MCF 10A (cell line): ENCODE measurements at places on chromosomes 11 and 22.

DNA sequence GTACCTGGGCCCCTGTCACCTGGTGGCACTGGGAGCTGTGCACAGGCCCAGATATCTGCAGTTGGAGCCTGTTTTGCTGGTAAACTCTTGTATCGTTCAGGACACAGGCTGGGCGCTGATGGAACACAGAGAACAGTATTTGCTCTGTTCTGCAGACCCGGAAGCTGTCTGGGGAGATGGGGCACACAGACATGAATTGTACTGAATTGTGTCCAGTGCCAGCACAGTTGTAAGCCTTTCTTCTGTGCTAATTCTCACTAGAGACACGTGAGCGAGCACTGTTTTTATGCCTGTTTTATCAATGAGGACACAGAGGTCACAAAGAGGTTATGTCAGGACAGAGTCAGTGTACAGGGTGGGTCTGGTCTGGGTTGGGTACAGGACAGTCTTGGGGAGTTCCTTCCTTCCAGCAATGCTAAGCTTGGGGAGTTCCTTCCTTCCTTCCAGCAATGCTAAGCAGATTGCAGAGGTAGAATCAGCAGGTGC is 24.4 kb upstream of the ACR start:
- DNase-seq = no peak

GRCh38 chr11:133708547-133709051 is 136.7 kb downstream of the SPATA19 start:
- DNase-seq = no peak

- DNase-seq = no peak
Measured at GRCh38 chr11:63760487-63761079, 8.0 kb downstream of the ZFTA start.

- no peak for DNase-seq
Measured at GRCh38 chr11:70914496-70914895, 337.9 kb downstream of the SHANK2 start.

GRCh38 chr11:62449451-62449851 is 30.6 kb downstream of the SCGB1A1 start:
- DNase-seq = peak; percentile 75

DNA sequence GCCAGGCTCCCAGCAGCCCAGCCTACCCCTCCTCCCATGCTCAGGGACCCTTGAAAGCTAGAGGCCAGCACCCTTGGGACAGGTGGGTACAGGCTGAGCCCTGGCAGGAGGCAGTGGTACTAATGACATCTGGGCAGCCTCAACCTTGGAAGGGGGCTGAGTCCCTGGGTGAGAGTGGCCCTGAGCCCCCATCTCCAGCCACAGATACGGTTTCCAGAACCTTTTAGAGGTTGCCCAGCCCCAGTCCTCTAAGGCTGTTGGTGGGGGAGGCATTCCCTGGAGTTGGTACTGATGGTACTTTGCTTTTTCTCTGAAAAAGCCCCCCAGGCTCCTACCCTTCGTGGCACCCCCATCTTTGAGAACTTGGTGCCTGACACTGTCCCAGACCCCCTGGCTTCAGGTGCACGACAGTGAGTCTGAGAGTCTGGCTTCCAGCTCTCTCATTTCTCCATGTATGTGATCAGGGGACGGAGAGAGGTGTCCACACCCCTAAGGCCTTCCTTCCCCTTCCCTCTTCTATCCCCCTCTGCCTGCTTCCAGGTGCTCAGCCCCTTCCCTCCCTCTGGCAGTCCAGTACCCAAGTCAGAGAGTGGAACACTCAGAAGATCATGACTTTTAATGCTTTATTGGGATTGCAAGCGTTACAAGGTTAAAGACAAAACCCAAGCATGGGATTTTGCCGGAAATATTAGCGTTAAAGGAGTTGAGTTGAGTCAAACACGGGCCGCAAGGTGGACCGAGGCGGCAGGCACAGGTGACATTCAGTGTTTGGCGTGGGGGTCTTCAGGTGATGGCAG is 10.5 kb downstream of the IGF2 start:
- DNase-seq = no peak

DNA sequence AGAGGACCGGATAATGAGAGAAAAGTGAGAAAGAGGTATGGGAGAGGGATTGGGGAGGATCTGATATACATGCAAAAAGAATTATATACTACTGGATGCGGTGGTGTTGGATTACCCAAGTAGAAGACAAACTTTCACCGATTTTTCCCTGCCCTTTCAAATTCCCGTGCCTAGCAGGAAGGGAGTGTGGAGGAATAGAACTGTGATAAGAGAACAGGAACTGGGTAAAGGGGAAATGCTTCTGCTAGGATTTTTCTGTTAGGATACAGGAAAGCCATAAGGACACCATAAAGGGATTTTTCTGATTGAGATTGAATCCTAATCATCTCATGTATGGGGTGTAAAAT is 480 bp upstream of the MTMR2 start:
- peak; percentile 37 for DNase-seq

- peak; percentile 43 for DNase-seq
Measured at GRCh38 chr11:99068832-99069231, 48.1 kb downstream of the CNTN5 start.

GRCh38 chr11:2996976-2997375 is 4.8 kb upstream of the NAP1L4 start:
- DNase-seq = no peak

DNA sequence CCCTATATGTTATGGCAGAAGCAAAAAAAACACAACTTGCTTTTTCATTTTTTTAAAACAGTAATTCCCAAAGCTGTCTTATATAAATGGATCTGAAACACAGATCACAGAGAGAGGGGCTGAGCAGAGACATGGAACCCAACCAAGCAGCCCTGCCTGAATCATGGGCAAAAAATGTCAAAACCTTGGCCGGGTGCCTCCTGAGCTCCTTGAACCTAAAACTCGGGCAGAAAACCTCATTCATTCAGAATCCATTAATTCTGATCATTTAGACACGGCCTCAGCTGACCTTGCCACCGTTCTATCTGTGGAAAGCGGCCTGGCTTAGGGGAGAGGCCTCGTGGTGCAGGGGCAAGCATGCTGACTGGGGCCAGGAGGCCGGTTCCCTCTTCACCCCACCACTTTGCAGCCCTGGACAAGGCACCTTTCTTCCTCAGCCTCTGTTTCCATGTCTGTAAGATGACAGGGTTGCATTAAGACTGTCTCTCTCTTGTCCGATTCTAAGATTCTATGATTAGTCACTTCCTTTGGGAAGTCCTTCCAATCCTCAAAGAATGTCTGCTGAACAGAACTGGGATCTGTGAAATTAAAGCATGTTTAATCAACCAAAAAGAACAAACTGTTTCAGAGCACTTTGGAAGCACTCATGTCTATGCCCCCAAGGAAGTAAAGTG is 26.0 kb downstream of the TENM4 start:
- DNase-seq = peak; percentile 61

GRCh38 chr11:10564696-10565318 is 3.7 kb downstream of the LYVE1 start:
- DNase-seq = no peak

GRCh38 chr11:86978756-86979608 is 23.8 kb upstream of the FZD4 start:
- peak; percentile 60 for DNase-seq

GRCh38 chr22:19903031-19903430 is 38.5 kb upstream of the COMT start:
- no peak for DNase-seq

DNA sequence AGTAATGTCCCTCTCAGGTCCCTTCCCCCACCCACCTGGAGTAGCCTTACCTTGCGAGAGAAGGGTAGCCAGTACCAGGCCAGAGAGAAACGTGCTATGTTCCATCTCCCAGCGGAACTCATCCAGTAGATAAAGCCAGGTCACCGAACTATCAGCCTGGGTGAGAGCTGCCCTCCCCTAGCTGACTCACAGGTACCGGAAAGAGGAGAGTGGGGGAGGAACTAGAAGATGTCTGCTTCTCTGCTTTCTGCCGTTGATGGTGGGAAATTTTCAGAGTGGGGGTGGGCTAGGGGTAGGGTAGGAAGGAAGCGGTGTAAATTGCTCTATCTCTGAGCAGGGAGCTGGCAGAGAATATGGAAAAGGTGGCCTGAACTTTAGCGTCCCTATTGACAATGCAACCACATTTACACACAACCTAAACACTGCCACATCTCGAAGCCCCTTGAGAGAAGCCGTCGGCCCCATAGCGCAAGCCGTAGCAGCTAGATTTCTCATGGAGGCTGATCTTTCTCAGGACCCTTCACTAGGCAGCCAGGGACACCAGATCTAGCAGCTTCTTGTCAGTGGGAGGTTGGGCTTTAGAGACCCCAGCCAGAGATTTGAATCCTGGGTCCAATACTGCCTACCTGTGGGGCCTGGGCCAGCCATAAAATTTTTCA is at the start of gene CD3D:
TSS of gene CD3D (minus strand) at position 203 of the 659 bp plus-strand sequence. CDS start at position 105, 98 bp downstream.
- no peak for DNase-seq

DNA sequence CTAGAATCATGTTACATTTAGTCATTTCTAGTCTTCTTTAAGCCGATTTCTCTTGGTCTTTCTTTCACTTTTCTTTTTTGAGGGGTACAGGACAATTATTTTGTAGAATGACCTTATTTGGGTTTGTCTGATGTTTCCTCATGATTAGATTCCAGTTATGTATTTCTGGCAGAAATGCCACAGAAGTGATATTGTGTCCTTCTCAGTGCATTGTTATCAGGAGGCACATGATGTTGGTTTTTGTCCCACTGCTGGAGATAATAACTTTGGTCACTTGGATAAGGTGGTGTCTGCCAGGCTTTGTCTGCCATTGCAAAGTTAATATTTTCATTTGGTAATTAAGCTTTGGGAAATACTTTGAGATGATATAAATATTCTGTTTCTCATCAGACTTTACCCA is 100.3 kb downstream of the RRM1 start:
- DNase-seq = no peak

DNA sequence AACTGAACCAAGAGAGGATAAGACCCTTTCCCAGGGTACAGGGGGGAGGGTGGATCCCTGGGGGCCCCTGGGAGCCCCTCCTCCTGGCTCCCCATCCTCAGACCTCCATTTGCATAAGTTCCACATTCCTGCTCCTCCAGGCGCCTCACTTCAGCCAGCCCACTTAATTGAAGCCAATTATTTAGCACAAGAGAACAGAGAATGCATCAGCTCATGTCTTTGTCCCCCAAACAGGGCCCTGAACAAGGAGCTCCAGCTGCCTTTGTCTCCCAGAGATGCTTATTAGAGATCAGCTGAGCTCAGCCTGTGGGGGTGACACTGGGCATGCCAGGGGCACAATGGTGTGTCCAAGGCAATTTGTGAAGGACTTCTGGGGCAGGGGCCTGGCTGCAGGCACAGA is 89.9 kb upstream of the PRDM11 start:
- no peak for DNase-seq

- no peak for DNase-seq
Measured at GRCh38 chr22:36449596-36450175, 31.8 kb downstream of the TXN2 start.

DNA sequence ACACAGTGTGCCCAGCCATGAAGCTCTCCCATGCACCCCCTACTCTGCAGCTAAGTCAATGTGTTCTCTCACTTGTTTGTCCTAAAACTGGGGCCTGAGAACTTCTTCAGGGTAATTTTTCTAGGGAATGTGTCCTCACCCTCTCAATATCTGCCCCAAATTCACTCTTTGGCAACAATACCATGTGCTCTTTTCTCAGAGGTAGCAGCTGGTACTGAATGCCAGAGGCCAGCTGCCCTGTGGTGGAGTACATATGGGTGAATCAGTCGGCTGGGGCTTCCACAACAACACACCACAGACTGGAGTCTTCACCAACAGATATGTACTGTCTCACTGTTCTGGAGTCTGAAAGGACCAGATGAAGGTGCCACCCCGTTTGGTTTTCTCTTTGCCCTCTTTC is 97.7 kb upstream of the TOP3B start:
- no peak for DNase-seq

- peak; percentile 54 for DNase-seq
Measured at GRCh38 chr22:24803064-24803542, 2.9 kb upstream of the SGSM1 start.

GRCh38 chr11:62394825-62395538 is 23.9 kb upstream of the SCGB1A1 start:
- DNase-seq = peak; percentile 88

DNA sequence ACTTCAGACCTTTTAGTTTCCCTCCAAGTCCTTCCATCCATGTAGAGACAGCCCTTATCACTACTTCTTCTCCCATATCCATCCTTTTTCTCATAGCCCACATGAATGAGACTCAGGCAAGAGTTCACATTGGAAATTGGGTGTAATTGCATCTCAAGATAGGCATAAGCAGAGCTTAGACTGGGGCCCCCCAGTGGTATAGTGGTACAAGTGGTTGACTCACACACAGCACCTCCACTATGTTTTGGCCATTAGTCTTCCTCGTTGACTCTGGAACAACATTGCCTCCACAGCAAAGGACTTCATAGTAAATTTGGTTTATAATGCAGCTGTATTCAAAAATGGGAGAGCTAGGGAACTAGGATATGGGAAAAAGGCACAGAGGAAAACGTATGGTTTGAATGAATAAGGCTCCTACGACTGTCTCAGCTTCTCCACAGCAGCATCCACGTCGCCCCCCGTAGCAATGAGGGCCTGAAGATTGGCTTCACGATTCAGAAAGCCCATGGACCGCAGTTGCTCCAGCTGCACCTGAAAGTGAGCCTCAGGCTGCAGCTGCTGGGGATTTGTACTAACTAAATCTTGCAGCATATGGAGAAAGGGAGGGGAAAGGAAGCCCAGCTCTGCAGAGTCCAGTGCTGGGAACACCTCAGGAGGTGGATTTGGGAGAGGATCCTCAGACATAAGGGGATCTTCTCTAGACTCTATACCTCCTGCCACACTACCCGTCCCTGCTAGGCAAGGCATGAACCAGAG is 2.4 kb downstream of the UBQLN3 start:
- DNase-seq = no peak

GRCh38 chr22:39098576-39098975 is 1.5 kb downstream of the APOBEC3H start:
- no peak for DNase-seq

DNA sequence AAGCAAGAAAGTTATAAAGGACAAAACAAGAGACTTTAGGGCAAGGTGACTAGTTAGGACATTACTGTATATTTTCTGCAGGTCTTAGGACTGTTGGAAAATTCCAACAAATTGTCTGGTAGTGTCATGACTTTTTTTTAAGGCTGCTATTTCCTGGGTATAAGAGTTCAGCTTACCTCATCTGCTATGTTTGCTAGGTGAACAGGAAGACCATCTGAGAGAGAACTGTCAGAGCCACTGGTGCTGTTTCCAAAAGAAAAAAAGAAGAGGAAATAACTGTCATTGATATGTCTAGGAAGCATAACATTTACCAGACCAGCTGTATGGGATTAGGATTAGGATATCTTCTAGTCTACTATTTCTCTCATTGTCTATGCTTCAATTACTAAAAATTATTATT is 26.3 kb upstream of the MTCH2 start:
- DNase-seq = no peak

- DNase-seq = no peak
Measured at GRCh38 chr11:98616098-98616655, 404.6 kb upstream of the CNTN5 start.

DNA sequence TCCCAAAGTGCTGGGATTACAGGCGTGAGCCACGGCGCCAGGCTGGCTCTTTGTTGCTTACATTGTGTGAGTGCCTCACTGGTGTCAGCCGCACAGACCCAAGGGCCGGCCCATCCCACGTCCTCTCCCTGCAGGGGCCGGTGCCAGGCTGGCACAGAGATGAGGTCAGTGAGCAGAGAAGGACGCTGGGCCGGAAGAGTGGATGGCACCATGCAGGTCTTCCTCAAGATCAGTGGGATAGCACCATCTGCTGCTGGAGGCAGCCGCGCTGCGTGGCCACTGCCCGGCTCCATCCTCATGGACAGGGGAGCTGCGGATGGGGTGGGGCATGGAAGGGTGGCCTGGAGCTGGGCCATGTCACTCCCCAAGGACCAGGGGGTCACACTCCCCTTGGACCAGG is 22.0 kb upstream of the FGF4 start:
- DNase-seq = no peak

- DNase-seq = no peak
Measured at GRCh38 chr11:17186932-17187692, 20.7 kb downstream of the PIK3C2A start.

GRCh38 chr11:56764976-56765375 is 16.5 kb upstream of the OR9G4 start:
- DNase-seq = no peak
